Stimulated activated CD4-positive, alpha-beta T cell treated with anti-CD3 and anti-CD28 coated beads, Interleukin-4, amount 100 ng/mL, for 48 hours (primary cell): ENCODE measurements at places on chromosomes 12 and 14.

DNA sequence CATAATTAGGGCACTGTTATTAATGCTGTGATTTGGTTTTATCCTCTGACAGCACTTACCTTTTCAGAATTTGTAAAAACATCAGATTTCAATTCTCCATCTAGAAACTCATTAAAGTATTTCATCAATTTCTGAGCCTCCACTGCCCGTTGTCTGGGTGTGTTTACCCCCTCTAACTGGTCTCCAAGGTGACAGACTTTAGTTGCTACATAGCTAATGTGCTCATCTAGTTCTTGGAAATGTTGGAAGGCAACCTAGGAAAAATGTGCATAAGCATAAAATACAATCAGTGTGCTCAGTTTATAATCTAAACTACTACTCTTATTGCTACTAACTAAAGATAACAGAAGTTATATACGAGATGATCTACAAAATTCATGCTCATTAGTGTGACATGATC lies 24.6 kb downstream of the EXOC5 start:
- no peak for DNase-seq

DNA sequence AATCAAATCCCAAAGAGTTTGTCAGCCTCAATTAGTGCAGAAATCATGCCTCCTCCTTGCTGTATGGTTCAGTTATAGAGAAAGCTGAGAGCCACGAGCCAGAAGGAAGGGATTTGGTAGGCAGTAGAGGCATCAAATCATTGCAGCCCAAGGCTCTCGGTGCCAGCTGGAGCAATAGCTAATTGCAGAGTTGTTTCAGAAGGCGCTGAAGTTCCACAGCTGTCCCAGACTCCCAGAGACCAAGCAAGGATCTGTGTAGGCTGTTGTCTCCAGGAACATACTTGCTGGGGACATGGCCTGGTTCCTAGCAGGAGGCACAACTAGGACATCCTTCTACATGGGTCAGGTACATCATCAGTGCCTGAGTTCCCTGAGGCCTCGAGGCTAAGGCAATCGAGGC lies 80.4 kb upstream of the WSCD2 start:
- DNase-seq: no peak

DNA sequence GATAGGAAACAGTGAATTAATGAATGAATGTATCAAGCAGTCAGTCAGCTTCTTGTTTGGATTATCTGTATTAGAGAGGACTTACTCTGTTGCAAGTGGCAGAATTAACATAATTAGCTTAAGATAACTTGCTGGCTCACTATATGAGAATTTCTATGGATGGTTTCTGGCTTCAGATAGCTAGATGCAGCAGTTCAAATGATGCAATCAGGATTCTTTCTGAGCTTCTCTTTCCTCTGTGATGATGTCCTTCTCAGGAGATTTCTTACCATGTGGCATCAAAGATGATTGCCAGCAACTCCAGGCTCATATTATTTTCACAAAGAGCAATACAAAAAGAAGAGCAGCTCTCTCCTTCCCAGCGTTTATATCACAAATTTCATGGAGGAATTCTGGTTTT lies 30.7 kb downstream of the FRMD6 start:
- DNase-seq: no peak

- DNase-seq: no peak
Measured at GRCh38 chr14:27211741-27212140, 613.9 kb upstream of the NOVA1 start.

DNA sequence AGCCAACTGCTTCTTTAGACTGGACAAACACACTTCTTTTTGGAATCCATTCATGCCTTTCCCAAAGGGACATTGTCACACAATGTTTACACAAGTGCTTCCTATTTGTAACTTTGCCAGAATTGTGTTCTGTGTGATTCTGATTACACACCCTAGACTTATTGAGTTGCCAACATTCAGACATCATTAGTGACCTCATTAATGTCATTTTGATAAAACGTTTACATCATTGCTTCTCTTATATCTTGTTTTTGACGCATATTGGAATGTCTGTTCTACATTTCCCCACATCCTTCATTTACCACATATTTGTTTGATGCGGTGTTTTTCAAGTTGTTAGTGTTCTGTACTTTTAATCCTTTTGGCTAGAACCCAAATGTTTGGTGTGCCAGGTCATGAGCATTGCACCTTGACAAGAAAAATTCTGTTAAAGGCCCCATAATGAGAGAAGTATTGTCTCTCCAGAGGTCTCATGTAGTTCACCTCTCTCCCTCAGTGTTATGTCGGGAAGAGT lies 305.5 kb downstream of the AEBP2 start:
- DNase-seq: no peak

DNA sequence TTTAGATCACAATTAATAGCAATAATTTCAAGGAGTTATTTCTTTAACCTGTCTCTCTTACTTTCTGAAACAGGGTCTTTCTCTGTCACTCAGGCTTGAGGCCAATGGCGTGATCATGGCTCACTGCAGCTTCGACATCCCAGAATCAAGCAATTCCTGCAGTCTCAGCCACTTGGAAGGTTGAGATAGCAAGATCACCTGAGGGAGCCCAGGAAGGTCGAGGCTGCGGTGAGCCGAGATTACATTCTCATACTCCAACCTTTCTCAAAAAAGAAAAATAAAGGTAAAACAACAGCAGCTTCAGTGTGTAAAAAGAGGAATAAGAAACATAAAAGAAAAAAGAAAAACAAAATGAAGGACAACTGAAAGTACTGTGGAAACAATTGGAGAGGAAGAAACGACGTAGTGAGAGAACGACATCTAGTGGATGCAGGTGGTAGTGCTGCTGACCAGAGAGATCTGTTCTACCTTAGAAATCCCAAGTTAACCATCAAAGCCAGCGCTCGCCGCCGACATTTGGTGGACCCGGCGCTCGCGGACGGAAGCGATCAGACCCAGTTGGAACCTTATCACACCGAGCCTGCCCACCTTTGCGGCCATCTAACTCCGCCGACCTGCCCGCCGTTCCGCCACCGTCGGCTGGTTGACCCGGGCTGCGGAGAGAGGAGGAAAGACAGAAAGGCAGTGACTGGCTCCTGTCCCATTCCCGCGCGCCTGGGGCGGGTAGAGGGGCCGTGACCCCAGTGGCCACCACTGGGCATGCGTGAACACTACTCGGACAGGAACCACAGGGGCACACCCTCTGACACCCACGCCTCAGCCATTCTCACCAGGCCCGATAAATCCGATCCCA lies 196.1 kb downstream of the ALG10 start:
- DNase-seq: peak; percentile 50

GRCh38 chr14:83483063-83483462 lies 1949.4 kb upstream of the SEL1L start:
- no peak for DNase-seq

DNA sequence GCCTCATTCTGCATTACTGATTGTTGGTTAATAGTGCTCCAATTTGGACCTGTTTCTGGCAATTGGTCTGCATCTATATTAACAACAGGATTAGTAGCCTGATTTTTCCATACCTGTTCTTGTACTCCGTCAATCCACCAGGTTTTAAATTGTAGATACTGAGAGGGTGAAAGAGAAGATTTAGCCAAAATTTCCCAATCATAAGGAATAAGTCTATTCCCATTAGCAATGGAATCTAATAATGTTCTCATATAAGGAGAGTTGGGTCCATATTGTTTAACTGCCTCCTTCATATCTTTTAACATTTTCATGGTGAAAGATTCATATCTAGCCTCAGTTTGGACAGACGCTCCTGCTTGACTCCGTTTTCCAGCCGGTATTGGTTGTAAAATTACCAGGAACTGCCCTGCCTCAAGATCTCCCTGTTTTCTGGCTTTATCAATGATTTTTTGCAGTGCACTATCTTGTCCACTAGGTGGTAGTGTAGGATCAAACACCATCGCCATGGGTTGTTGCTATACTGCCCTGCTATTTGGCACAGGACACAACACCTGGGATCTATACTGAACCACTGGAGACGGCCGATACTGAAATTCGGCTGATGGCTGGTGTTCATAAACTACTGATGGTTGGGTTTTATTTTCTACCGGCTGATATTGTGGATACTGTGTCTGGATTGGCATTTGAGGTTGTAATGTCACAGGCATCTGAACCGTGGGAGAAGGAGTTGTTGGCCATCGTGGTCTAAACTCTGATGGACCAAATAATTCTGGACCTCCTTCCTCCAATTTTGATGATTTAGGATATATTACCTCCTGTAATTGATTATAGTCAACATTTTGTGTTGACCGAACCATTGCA lies 25.2 kb downstream of the DHRS4L2 start:
- DNase-seq: no peak

DNA sequence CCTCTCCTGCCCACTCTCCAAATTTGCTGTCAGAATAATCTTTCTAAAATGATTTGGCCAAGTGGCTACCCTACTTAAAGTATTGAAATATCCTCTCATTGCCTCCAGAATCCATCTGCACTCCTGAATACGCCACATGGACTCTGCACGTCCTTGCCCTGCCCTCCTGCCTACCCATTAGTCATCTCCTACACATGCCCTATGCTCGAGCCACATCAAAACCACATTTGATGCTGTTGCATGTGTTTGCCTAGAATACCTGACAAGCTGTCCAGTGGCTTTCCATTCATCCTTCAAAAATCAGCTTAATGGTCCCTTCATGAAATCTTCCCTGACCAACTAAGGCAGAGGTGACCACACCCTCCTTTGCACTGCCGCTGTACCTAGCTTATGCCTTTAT lies 17.0 kb downstream of the VCPKMT start:
- DNase-seq: no peak

GRCh38 chr12:132391326-132392041 lies 62.1 kb upstream of the GALNT9 start:
- DNase-seq: no peak

- no peak for DNase-seq
Measured at GRCh38 chr12:16323010-16323409, 24.4 kb upstream of the MGST1 start.

- DNase-seq: no peak
Measured at GRCh38 chr14:50022661-50023060, 93.7 kb downstream of the VCPKMT start.

- DNase-seq: no peak
Measured at GRCh38 chr12:27279826-27280225, 35.7 kb downstream of the STK38L start.

- no peak for DNase-seq
Measured at GRCh38 chr12:4250691-4251090, 22.9 kb upstream of the CCND2 start.

DNA sequence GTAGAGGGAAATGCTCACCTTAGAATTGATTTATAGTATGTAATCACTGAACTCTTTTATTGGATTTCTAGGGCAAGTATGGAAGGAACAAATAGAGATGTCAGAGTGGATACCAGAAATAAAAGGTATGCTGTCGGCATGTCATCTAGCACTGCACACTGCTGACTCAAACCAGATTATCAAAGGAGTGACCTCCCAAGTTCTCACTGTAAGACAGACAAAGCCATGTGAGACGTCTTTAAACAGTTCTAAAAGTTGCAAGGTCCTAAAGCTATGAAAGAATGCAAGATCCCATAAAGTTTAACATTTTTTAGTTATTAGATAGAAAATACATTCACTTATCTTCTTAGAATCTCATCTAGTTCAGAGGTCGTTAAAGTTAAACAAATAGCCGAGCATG lies 70.0 kb upstream of the CPM start:
- no peak for DNase-seq

DNA sequence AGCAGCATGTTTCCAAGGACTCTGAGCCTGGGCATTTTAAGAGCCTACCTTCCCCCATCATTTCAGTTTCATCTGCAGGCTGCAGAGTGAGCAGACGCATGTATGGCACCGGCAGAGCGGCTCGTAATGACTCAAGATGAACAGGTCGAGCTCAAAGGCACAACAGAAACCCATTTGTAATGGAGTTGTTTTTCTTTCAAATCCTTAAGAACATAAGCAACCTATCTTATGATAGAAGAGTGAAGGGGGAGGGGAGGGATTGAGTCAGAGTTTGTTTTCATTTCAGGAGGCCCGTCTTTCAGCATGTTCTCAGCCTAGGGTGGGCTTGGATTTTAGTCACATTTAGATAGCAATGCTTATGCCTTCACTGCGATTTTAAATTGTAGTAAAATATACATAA lies 54.9 kb upstream of the CISTR start:
- DNase-seq: no peak

DNA sequence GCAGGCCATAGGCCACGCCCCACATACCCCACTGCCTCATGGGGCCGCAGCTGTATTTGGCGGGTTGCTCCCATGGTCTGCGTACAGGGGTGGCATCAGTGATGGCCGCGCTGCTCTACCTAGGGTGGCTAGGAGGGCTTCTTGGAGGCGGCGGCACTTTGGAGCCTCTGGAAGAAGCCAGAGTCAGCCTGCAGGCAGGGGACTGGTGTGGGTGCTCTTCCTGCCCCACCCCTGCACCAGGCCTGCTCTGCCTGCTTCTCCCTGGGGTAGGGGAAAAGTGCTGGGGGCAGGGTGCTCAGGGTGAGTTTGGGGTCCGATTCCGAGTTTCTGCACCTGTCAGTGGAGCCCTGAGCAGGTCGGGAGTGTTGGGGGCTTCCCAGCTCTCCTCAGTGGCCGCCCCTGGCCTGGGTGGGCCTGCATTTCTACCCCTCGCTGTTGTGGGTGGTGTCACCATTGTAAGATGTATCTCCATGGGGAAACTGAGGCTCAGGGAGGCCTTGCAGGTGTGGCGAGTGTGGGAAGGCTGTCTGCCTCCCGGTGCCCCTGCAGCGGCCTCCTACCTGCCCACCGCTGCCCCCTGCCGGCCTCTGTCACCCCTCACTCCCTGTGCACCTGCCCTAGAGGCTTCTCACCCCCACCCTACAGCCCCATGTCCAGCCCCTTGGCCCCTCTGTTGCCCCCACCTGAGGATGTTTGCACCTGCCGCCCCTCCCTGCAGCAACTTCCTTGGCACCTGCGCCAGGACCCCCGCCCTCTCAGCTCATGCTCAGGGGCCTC lies 5.5 kb downstream of the CEP170B start:
- DNase-seq: peak; percentile 30

- no peak for DNase-seq
Measured at GRCh38 chr12:104480826-104481440, 24.2 kb downstream of the CHST11 start.

- DNase-seq: no peak
Measured at GRCh38 chr14:83798421-83798820, 1731.5 kb upstream of the FLRT2 start.

DNA sequence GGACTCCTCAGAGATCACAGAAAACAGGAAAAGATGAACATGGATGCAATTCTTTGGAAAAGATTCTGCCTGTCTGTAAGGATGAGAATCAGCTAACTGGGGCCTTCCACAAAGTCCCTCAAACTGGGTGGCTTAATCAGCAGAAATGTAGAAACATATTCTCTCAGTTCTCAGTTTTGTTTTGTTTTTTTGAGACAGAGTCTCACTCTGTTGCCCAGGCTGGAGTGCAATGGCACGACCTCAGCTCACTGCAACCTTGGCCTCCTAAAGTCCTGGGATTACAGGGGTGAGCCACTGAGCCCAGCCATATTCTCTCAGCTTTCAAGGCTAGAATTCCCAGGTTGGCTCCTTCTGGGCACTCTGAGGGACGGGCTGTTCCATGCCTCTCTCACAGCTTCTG lies 38.2 kb upstream of the CLIP1 start:
- DNase-seq: no peak

DNA sequence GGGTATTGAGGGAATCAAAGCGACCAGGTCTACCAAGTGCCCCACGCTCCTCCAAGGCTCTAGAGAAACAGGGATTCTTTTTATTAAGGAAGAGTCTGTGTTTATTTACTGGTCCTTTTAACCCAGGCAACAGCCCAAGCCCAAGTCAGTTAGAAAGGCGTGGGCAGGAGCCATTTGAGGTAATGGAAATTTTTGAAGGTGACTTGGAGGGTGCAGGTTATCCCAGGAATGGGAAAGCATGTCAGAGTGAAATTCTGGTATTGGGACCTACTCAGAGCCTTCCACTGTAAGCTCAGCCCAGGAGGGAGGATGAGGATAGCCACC lies 2.9 kb downstream of the SLC6A12 start:
- DNase-seq: no peak

GRCh38 chr14:67683842-67684241 lies 9.4 kb upstream of the VTI1B start:
- no peak for DNase-seq
